ENCODE measurements at places on chromosomes 16 and 17.

DNA sequence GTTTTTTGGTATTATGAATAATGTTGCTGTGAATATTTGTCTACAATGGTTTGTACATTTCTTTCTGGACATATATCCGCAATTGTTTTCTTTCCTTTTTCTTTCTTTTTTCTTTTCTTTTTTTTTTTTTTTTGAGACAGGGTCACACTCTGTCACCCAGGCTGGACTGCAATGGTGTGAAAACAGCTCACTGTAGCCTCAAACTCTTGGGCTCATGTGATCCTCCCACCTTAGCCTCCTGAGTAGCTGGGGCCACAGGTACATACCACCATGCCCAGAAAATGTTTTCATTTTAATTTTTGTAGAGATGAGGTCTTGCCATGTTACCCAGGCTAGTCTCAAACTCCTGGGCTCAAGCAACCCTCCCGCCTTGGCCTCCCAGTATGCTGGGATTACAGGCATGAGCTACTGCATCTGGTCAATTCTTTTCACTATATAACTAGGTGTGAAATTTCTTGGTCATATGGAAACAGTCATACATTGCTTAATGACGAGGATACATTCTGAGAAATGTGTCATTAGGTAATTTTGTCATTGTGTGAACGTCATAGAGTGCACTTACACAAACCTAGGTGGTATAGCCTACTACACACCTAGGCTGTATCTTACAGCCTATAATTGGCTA lies 15.2 kb downstream of the IL21R start:
- DNase-seq: no peak

DNA sequence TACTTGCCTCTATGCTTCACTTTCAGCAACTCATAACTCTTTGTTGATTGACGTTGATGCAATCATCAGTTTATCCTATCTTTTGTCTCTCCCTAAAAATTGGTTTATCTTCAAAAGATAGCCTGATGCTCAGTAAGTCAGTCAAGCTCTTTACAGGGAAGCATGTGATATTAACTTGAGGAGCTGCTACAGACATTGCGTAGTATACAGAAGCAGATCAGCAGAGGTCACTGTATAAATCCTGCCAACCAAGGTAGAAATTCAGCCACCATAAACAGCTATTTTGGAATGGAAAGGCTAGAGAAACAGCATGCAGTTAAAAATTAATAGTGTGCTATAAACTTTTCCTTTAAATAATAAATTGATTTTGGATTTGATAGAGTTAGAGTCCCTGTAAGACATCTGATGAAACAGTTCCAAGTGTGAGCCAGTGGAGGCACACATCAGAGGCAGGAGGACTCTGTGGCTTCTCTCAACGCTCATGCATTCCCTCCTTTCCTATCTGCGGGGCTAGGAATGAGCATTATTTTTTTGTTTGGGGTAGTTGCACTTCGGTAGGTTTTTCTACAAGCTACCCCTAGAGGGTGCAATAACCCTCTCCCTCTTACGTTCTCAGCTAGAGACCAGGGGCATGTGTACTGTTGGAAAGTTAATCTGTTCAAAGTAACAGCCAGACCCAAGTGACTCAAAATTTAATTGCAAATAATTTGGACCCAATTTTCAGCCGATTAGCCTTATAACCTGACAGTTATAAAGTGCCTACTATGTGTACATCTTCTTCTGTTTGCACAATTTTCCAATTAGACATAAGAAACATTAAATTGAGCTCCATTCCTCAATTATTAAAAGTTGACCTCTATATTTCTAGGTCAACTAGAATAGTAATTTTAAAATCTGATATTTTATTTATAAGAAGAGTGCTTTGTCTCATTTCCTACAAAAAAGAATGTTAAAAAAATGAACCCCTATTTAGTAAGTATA lies 647.7 kb upstream of the SOX9 start:
- peak; percentile 46 for DNase-seq

DNA sequence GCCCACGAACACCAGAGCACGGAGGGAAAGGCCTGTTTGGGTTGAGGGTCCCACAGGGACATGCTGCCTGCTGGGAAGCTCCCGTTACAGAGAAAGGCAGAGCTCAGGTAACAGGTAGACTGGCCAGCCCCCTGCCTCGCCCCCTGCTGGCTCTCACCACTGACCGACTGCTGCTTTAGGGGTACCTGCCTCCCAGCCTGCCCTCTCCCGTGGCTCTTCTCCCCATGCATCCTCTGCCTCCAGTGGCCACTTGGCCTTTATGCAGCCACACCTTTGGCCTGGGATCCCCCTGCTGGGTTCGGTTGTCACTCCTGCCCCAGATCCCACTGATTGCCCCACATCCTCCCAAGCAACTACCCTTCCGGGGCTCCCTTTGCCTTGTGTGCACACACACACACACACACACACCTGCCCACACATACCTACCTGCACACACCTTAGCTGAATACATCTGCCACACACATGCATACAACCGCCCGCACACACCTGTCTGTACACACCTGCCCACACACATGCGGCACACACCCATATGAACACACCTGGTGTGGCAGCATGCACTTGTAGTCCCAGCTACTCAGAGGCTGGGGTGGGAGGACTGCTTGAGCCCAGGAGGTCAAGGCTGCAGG lies 7.1 kb downstream of the MCRIP1 start:
- DNase-seq: no peak

DNA sequence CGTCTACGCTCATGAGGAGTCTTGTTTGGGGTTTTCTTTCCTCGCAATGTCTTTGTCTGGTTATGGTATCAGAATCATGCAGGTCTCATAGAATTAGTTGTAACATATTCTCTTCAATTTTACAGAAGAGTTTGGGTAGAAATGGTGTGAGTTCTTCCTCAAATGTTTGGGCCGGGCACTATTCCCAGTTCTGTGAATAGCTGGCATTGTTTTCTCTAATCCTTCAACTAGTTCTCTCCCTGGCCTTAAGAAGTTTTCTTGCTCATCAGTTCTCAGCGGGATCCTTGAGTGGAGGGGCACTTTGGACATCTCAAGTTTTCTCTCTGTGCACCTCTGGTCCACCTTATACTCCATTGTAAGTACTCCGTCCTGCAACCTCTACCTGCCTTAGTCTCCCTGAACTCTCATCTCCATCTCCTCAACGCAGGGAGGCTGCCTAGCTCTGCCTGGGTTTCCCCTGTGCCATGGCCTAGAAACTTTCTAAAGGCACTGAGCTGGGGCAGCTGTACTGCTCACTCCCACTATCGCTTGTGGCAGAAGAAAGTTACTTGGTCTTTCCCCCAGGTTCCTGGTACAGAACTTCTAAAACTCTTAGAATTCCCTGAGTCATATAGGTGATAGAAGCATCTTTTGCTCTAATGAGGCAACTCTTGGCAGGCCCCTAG lies 16.9 kb downstream of the NSMCE1 start:
- no peak for DNase-seq

DNA sequence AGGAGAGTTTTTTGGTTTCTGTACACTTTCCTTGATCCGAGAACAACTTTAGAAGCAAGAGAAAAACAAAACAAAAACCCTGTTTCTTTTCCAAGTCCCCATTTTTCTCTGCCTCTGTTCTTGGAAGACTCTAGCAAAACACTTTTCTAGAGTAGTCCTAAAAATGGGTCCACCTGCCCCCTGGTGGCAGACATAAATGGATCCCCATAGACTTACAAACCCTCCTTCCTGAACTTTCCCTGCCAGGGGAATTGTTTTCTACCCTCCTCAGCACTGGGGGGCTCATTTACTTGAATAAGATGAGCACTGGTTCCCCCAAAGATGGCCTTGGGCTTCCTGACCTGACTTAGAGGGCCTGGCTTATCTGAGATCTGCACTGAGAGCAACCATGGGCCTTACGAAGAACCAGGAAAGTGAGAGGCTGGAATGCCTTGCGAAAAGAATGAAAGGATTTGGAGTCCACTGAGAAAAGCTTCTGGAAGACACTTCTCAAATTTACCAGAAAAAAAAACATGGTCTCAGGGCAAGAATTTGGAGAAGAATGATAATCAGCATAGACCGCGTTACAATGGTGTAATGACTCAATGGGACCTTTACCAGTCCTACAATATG lies 48.0 kb upstream of the CDYL2 start:
- DNase-seq: no peak

DNA sequence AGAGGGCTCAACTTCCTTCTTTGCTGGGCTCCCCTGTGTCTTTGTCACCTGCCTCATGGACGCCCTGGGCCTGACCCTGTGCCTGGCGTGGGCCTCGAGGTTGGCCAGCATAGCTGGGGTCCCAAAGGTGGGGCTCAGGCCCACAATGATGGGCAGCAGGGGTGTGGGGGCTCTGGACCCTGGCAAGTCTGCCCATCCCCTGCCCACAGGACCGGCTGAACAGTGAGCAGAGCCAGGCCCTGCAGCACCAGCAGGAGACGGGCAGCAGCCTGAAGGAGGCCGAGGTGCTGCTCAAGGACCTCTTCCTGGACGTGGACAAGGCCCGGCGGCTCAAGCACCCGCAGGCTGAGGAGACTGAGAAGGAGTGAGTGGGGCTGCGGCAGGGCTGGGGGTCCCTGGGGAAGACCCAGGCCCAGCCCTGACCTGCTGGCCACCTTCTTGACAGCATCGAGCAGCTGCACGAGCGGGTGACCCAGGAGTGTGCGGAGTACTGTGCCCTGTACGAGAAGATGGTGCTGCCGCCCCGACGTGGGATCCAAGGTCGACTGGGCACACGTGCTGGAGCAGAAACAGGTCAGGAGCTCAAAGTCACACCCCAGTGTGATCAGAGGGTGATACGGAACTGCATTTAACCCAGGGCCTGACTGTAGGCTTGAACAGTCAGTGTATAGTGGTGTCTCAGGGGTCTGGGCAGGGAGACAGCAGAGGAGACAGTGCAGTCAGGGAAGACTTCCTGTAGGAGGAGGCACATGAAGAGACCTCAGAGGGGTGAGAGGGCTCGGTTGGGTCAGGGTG lies 3.8 kb downstream of the EVPLL start:
- DNase-seq: no peak

GRCh38 chr17:10777131-10777807 lies 26.6 kb downstream of the TMEM238L start:
- no peak for DNase-seq

GRCh38 chr17:43696891-43697290 lies 35.2 kb upstream of the MEOX1 start:
- no peak for DNase-seq

- no peak for DNase-seq
Measured at GRCh38 chr17:75595284-75595919, 7.8 kb downstream of the MYO15B start.

DNA sequence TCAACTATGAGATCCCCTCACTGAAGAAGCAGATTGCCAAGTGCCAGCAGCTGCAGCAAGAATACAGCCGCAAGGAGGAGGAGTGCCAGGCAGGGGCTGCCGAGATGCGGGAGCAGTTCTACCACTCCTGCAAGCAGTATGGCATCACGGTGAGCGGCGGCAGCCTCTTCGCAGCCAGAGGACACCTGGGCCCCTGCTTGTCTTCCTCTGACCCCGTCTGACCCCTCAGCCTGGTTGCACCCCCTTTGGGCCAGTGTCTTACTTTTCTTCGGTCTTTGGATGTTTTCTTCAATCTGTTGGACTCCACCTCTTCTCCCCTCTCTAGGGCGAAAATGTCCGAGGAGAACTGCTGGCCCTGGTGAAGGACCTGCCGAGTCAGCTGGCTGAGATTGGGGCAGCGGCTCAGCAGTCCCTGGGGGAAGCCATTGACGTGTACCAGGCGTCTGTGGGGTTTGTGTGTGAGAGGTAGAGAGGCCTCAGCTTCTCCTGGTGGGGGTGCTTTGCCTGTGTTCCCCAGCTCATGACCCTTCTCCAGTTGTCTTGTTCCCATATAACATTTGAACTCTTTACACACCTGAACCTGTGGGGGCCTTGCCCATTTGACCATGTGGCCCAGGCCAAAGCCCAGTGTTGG lies 4.4 kb downstream of the CDK5RAP3 start:
- no peak for DNase-seq

DNA sequence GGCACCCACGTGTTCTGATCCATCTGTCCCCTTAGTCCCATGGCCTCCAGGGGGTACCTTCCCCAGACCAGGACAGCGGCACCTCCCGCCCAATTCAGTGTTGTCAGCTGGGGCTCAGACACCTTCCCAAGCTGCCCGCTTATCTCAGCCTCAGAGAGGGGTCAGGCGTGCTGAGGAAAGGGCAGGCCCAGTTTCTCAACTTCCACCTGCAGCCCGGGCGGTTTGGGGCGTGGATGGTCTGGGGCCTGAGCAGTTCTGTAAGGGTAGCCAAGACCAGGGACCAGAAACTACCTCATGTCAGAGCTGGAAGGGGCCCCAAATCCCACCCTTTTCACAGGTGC lies 5.1 kb downstream of the PLCD3 start:
- DNase-seq: no peak

DNA sequence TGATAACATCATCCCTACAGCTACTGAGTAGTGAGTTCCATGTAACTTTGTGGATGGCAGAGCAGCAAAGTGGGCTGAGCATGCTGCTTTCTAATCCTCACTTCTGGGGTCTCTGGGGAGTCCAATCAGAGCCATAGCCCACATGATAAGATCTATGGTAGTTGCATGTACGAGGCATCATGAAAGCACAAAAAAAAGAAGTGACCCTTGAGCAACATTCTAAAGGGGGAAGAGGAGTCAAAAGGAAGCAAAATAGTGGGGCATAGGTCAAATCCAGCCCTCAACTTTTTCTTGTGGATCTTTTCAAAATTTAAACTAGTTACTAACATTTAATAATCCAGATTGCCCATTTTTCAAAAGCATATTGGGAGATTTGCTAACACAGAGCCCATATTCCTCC lies 208.5 kb upstream of the TOX3 start:
- DNase-seq: no peak

- DNase-seq: peak; percentile 10
Measured at GRCh38 chr16:27027971-27028370, 38.8 kb upstream of the C16orf82 start.
